ENCODE measurements at places on chromosomes 11 and 22. TPM values are rescaled to one million over a fixed set of nuclear protein-coding genes. Genes with fewer than 3 reads are reported as not detected.

DNA sequence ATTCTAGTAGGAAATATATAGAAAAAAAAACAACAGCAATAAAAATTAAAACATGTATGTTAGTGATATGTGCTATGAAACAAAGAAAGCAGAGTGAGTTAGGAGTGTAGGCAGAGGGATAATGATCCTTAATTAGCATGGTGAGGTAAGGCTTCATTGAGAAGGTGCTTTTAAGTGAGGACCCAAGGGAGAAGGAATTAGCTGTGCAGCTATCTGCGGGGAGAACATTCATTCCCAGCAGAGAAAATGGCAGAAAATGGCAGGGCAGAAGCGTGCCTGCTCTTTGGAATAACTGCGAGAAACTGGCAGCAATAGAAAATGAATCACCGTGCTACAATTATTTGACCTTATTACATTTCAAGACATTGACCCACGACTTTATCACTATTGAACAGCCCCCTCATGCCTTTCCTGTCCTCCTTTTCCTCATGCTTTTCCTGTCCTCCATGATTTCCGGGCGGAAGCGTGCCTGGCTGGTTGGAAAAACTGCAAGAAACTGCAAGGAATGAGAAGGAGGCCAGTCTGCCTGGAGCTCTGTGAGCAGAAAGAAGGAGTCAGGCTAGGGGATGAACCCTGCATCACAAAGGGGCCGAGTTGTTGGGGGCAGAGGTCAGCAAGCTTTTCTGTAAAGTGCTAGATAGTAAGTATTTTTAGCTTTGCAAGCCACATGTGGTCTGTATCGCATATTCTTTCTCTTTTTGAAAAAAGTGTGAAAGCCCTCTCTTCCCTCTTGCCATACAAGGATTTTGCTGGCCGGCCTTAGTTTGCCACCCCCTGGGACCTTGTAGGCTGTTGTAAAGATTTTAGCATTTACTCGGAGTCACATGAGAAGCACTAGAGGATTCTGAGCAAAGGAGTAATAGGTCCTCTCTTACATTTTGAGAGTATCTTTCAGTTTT lies 37.1 kb upstream of the SWAP70 start:
- DNase-seq = no peak

GRCh38 chr11:36187622-36188021 lies 101.6 kb downstream of the COMMD9 start:
- no peak for DNase-seq

SYCE3 gene
- total RNA-seq = not detected

GRCh38 chr11:112631333-112631732 lies 329.9 kb upstream of the NCAM1 start:
- DNase-seq = no peak

DNA sequence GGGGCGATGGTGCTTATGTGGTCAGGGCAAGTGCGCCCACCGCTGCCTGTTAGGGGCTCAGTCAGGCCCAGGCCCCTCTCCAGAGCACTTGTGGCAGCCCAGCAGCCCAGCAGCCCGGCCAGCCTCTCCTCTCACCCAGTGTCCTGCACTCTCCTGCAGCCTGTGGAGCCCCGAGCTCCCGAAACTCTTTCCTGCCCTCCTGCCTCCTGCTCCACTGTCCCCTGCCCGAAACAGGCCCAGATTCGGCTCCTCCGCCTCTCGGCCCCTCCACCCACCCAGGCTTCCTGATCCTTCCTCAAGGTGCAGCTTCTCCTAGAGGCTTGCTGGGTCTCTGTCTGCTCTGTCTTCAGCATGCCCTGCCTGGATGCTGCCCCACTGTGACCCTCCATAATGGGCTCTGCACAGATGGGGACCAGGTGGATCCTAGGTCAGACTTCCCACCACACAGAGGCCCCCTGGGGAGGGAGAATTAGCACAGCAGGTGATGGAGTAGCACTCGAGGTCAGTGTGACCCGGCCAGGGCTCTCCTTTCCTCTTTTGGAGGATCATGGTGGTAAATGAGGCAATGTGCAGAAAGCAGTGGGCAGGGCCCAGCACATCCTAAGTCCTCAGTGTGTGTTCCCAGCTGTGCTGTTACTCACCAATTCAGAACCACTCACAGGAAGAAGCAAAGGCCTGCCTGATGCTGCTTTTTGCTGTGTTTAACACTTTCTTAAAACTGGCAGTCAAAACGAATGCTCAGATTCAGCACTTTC lies 18.6 kb upstream of the NAP1L4 start:
- peak; percentile 75 for DNase-seq

RPS25 gene
- total RNA-seq = 741 TPM

- peak; percentile 80 for DNase-seq
Observed at GRCh38 chr11:83456075-83456474, 169.9 kb upstream of the CCDC90B start.

- no peak for DNase-seq
Observed at GRCh38 chr22:29520851-29521250, 32.7 kb downstream of the THOC5 start.

DNA sequence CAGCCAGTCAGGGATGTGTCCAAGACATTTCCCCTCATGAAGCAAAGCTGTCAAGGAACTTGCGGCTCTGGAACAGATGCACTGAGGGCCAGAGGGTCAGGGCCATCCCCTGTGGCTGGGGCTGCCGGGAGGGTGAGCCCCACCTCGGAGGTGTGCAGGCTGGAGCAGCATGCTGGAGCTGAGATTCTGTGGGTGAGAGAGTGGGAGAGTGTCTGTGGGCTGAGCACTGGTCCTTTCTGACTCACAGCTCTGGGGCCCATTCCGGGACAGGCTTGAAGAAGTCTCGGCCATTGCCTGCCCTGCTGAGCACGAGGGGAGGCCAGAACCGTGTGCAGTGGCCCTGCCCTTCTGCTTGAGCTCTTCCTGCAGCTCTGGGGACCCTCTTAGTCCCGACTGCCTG lies 2.1 kb downstream of the OMP start:
- DNase-seq = no peak

GRCh38 chr11:103397369-103397768 lies 288.1 kb downstream of the DYNC2H1 start:
- DNase-seq = no peak

- no peak for DNase-seq
Observed at GRCh38 chr11:32478277-32478731, 43.0 kb upstream of the WT1 start.

BRSK2 gene
- 0.81 TPM for total RNA-seq

GDPD4 gene
- not detected for total RNA-seq

GRCh38 chr11:131889146-131889577 lies 518.7 kb downstream of the NTM start:
- no peak for DNase-seq

- peak; percentile 88 for DNase-seq
Observed at GRCh38 chr22:25085930-25086901, 113.4 kb upstream of the CRYBB3 start.

OR9I1 gene
- not detected for total RNA-seq

PLAAT3 gene
- 31.8 TPM for total RNA-seq

BACE1 gene
- 36.1 TPM for total RNA-seq

MADD gene
- 32.4 TPM for total RNA-seq

DNA sequence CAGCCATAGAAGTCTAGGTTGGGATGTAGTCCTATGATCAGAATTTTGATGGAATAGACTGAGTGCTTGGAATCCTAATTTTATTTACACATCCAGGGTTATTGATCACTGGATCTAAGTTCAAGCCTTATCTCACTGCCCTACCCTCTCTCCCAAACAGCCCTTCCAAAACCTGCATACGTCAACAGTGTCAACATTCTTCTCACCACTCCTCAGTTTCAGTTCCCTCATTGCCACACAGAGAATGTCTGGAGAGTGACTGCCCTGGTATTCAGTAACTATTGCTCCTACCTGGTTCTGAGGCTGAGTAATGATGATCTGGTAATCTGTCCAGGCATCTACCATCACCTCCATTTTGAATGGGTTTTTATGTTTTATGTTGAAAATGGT lies 60.0 kb downstream of the GLYATL1 start:
- no peak for DNase-seq

- DNase-seq = no peak
Observed at GRCh38 chr22:26476705-26477340, 6.8 kb downstream of the HPS4 start.

DNA sequence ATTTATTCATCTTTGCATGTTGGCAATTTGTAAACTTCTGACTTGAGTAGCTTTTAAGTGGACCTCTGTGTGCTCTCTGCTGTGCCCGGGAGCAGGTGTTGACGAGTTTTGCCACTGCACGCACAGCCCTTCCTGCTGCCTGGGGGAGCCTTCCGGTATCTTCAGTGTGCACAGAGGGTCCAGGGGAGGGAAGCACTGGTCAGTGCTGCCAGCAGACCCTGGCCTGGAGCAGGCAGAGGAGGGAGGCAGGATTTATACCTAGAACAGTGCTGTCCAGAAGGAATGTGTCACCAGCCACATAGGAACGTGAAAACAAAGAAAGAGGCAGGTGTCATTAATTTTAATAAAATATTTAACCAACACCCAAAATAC lies 403.6 kb downstream of the TBC1D22A start:
- peak; percentile 8 for DNase-seq

DNA sequence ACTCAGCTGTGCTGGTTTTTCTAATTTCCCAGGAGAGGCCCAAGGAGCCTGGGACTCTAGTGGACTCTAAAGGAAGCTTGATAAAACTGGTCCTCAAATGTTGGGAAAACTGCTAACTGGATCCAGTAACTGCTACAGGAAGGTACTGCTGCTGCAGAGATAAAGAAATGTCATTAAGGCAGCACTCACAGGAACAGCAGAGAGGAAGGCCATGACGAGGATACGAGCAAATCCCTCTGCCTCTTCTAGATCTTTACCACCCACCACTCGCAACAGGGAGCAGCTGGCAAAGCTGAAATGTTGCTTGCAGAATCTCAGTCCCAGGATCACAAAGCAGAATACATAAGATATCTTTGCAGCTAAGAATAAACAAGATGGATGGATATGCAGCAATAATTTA lies 23.5 kb downstream of the TTC28 start:
- DNase-seq = no peak

PRRG4 gene
- 0.81 TPM for total RNA-seq

DNA sequence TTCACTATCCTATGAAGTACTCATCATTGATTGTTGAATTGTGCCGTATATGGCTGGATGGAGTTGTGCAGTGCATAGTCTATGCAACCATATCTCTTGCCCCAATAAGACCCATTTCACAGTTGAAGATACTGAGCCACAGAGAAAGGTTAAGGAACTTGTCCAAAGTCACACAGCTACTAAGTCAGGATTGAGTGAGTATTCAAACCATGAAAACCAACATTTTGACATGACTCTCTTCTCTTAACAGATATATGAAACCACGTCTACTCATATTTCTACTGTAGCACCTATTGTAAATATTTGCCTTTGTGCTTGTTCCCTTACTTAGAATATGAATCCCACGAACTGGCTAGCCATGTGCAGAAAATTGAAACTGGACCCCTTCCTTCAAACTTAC lies 58.1 kb downstream of the MAML2 start:
- no peak for DNase-seq

- no peak for DNase-seq
Observed at GRCh38 chr22:39556970-39557841, 13.3 kb upstream of the CACNA1I start.

GRCh38 chr11:105862736-105863367 lies 159.2 kb downstream of the MSANTD4 start:
- no peak for DNase-seq

SLC25A45 gene
- total RNA-seq = 9.6 TPM

OR2AT4 gene
- not detected for total RNA-seq

DNA sequence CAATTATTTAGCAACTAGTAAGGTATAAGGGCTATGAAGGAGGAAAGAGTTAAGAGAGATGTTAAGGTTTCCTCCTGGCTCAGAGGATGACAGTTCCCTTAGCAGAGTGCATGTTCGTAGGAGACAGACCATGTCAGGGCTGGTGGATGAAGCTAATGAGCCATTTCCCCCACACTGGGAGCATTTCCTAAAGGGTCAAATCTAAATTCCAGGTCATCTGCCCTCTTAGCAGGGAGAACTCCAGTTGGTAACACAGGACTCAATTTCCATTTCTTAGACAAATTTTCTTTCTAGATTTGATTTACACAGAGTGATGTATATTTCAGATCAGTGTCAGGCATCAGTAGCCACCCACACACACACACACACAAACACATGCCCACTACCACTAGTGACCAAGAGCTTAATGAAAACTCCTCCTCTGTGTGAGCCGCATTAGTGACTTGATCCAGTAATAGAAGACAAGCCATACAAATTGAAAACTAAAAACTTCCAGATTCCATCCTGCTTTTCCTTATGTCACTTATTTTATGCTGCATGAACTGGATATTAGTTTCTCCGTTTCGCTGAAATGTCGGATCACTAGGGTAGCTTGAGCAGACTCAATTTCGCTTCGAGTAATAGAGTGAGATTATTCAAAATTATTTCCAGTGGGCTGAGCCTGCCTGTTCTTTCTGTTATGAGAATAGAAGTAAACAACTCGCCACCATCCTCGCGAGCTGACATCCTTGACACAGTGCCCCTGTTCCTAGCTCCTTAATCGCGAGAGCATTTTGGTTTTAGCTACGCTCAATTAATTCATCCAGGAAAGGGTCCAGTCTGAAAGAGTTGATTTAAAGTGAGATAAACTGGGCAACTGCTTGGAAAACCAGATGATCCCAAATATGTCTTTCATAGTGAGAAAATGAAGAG lies 582.6 kb downstream of the SOX6 start:
- DNase-seq = no peak

FCHSD2 gene
- 62.1 TPM for total RNA-seq

GRCh38 chr11:99571094-99571493 lies 550.3 kb downstream of the CNTN5 start:
- no peak for DNase-seq

DNA sequence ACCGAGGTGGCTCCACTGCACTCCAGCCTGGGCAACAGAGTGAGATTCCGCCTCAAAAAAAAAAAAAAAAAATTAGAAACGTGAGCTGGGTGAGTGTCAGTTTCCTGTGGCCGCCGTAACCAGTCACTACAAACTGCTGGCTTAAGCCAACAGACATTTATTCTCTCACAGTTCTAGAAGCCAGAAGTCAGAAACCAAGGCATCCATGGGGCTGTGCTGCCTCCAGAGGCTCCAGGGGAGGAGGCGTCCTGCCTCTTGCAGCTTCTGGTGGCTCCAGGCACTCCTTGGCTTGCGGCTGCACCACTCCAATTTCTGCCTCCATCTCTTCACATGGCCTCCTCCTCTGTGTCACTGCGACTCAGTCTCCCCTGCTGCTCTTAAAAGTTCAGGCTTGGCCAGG lies 11.1 kb upstream of the KIAA0930 start:
- DNase-seq = no peak

GRCh38 chr11:68127714-68128681 lies 6.8 kb upstream of the CHKA start:
- no peak for DNase-seq

METTL15 gene
- 17.6 TPM for total RNA-seq

MOGAT2 gene
- not detected for total RNA-seq

Data from posterior vena cava (tissue), 2 donors.